Osteoblast (primary cell): ENCODE measurements at places on chromosomes 4 and X. TPM values are rescaled to one million over a fixed set of nuclear protein-coding genes. Genes with fewer than 3 reads are reported as not detected.
A peak's percentile ranks its signal among the peaks of the same experiment; 100 is the strongest.

DNA sequence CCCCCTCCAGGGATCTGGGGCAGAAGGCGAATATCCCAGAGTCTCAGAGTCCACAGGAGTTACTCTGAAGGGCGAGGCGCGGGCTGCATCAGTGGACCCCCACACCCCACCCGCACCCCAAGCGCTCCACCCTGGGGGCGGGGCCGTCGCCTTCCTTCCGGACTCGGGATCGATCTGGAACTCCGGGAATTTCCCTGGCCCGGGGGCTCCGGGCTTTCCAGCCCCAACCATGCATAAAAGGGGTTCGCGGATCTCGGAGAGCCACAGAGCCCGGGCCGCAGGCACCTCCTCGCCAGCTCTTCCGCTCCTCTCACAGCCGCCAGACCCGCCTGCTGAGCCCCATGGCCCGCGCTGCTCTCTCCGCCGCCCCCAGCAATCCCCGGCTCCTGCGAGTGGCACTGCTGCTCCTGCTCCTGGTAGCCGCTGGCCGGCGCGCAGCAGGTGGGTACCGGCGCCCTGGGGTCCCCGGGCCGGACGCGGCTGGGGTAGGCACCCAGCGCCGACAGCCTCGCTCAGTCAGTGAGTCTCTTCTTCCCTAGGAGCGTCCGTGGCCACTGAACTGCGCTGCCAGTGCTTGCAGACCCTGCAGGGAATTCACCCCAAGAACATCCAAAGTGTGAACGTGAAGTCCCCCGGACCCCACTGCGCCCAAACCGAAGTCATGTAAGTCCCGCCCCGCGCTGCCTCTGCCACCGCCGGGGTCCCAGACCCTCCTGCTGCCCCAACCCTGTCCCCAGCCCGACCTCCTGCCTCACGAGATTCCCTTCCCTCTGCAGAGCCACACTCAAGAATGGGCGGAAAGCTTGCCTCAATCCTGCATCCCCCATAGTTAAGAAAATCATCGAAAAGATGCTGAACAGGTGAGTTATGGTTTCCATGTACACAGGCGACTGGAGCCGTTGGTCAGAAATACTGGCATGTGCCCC lies at the start of gene CXCL1:
TSS of gene CXCL1 (plus strand) at position 264 of the 926 bp plus-strand sequence. CDS start at position 342, 78 bp downstream.
- DNase-seq = peak; percentile 85

- DNase-seq = peak; percentile 78
Observed at GRCh38 chr4:10664408-10664807, 20.2 kb downstream of the CLNK start.

PDGFRA gene
- total RNA-seq = 316 and 373 TPM in 2 replicates

DNA sequence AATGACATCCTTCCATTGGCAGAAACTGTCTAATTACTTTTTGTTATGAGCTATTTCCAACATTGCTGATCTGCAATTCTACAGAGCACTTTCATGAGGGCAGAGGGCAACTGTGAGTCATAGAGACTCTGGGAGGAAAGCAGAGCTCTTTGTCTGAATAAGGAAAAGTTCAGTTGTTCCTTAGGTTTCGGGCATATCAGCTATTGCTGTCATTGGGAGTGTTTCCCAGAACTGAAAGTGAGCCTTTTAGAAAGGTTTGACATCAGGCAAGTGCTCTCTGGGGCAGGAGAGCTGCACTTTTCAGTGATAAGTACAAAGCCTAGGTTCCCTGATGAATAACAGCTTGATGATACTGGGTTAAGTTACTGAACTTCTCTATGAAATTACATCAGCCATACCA lies 119.2 kb upstream of the EDNRA start:
- DNase-seq = peak; percentile 76

DNA sequence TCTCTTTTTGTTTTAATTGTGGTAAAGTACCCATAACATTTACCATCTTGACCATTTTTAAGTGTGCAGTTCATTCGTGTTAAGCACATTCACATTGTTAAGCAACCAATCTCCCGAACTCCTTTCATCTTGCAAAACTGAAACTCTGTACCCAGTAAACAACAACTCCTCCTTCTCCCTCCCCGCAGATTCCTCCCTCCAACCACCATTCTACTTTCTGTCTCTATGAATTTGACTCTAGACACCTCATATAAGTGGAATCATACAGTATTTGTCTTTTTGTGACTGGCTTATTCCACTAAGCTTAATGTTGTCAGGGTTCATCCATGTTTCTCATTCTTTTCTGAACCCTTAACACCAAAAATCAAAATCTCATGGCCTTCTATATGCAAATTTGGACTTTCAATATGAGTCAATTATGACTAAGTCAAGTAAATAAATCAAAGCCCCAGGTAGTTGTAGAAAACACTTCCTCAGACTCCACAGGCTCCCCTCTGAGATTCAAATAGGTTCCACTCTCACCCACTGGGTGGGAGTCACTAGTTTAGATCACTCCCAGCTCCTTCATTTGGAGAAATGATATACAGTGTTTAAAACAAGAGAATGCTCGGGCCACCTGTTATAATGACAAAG lies 9.8 kb upstream of the RTL5 start:
- DNase-seq = no peak

LEF1 gene
- total RNA-seq = 5.8 and 7.7 TPM in 2 replicates

- no peak for DNase-seq
Observed at GRCh38 chr4:5552451-5552850, 155.9 kb downstream of the EVC2 start.

- DNase-seq = no peak
Observed at GRCh38 chr4:914531-914930, 17.6 kb downstream of the GAK start.

C4orf51 gene
- total RNA-seq = not detected in 2 replicates

DNA sequence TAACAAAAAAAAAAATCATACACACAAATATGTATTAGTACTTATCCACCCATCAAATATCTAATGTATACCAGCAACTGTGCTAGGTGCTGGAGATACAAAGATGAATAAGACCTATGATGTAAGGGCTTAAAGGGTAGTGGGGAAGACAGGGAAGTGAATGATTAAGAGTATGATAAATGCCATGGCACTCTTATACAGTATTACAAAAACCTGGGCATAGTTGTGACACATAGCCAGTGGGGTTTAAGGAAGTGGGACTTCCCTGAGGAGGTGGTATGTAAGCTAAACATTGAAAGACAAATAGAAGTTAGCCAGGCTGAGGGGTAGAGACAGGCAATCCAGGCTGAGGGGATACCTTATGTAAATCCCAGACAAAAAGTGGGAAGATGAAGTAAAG lies 23.5 kb downstream of the CHM start:
- DNase-seq = peak; percentile 52
